RWPE2 (cell line): ENCODE measurements at places on chromosomes 5 and 9.

DNA sequence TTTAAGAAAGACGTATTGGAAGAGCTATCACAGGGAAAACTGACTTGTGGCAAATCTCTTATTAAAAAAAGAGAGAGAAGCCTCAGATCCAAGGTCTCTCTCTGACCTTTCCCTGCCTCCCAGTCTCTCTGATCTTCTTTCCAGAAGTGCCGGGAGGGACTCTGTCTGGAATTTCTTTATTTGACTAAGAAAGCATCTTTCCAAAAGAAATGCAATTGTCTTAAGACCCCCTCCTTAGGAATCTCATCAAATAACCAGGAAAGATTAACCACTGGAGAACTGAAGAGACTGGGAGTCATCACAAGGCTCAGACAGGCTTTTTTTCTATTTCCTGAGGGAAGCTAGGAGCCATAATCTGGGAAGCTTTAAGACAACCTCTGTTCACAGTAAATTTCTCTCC is 4.6 kb downstream of the C1QTNF3 start:
- DNase-seq = no peak

DNA sequence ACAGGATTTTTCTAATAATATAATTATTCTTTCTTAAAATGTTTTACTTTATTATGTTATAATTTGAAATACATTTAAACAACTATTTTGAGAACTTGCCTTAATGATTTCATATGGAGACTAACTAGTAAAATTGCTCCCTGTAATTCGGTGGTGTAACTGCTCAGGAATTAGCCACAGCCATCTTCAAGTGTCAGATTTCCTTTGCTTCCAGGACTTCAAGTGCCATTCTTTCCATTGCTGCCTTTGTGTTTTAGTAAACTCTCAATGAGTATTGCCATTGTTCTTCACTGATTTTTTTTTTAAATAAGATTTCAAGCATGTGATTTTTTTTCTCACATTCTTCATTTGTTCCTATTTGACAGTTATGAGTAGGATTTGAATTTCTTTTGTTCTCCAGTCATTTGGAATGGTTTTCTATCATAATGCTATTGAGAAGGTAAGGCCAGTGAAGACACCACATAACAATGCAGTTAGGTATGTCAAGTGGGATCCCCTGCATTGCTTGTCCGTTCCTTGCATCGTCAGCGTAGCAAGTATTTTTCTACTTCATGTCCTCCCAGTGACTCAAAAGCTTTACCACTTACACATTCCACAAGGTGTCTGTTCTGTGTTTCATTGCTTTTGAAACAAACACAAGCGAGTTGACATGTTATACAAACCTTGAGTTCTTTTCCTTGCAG is 83.7 kb downstream of the LNPEP start:
- DNase-seq = no peak

DNA sequence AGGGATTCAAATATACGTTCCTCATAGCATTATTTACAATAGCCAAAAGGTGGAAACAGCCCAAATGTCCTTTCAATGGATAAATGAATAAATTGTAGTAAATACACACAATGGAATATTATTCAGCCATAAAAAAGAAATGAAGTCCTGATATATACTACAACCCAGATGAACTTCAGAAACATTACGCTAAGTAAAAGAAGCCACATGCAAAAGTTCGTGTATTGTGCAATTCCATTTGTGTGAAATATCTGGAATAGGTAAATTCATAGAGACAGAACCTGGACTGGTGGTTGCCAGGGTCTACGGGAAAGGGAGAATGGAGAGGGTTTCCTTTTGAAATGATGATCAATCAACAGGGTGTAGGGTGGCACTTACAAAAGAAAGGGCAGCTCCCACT is 12.5 kb upstream of the ARSI start:
- no peak for DNase-seq

GRCh38 chr9:110130791-110131416 is 77.1 kb downstream of the C9orf152 start:
- no peak for DNase-seq

- DNase-seq = no peak
Measured at GRCh38 chr9:114580609-114581193, 6.9 kb upstream of the ATP6V1G1 start.

DNA sequence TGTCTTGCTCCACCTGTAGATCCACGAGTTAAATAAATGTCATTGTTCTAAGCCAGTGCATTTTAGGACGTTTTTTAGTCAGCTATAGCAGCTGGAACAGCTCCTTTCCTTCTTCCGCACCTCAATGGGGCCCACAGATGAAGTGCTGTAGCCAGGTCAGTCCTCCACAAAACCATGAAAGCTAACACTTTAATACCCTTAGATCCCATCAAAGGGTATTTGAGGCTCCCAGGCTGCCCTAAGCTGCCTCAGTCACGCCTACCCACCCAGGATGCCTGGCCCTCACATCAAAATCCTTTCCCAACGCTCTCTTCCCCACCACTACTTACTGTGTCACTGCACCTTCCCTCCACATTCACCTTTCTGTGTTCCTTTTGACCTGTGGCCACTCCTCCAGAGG is 44.1 kb upstream of the ACO1 start:
- DNase-seq = no peak

DNA sequence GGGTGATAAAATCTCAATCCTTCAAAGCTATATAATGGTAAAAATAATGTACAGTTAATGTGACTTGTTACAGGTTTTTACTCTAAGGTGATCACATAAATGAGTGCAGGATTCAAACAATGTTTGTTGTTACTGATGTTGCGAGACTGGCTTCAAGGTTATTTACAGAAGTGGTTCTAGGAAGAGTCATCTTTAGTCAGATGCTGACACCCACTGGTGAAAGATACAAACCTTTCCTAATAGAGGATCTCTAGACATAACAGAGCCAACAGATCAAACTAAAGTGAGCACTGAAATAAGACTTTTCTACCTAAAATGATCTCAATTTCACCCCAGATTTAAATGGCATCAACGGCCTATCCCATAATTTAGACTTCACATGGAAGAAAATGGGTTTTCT is 20.2 kb downstream of the ARSB start:
- no peak for DNase-seq

DNA sequence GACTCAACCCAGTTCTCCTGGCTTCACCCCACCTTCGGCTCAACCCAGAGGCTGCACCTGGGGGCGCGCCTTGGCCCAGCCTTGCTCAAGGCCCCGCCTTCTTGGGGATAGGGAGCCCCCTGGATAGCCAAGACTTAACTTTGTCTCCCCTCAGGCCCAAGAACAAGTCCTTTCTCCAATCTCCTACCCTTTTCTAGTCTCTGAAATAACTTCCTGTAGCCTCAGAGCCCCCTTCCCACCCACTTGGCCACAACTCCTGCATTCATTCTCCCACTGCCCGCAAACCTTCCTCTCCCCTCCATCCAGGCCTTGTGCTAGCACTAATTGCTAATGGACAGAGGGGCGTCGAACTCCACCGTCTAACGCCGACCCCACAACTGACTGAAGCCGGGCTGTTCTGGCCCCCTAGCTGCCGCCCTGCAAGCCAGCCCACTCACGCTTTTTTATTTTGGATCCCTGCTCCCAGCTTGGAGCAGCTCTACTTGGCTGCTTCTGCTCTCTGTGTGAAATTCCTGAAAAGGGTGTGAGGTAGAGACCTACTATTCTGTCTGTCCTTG is 579 bp upstream of the ASTN2 start:
- DNase-seq = no peak

GRCh38 chr9:134412298-134412711 is 86.0 kb downstream of the RXRA start:
- DNase-seq = no peak

- DNase-seq = no peak
Measured at GRCh38 chr9:114343471-114344187, 14.0 kb downstream of the ORM2 start.

GRCh38 chr9:128884164-128884563 is 2.2 kb downstream of the LRRC8A start:
- DNase-seq = no peak

DNA sequence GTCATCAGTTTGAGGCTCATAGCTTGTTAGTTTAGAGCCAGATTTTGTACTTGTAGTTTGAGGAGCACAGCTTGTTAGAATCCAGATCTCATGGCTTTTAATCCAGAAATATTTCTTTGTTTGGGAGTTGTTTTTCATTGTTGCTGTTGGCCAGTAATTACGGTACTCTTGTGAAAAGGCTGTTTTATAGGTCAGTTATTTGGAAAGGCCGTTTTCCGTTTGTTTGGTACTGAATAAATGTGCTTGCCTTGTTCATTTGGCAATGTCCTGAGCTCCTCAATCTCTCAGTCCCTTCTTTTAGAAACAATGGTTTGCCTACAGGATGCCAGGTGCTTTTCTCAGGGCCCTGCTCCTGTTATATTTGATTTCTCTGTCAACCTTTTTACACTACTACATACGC is 4.5 kb upstream of the MOB3B start:
- no peak for DNase-seq

- DNase-seq = no peak
Measured at GRCh38 chr5:88940713-88941112, 57.7 kb upstream of the MEF2C start.

DNA sequence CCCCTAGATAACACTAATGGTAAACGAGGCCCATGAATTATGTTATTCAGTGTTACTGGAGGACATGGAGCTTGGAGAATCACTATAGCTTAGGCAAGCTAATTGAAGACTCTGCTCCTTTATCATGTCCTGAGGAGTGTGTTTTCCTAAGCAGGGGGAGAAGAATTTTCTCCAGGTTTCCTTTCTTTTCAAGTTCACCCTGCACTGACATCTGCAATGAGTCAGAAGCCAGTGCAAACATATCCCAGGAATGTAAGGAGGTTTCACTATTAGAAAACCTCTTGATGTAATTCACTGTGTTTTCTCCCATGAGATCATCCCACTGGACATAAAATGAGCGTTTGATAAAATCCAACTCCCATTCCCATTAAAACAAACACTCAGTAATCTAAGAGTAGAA is 75.6 kb downstream of the DMRT2 start:
- no peak for DNase-seq

DNA sequence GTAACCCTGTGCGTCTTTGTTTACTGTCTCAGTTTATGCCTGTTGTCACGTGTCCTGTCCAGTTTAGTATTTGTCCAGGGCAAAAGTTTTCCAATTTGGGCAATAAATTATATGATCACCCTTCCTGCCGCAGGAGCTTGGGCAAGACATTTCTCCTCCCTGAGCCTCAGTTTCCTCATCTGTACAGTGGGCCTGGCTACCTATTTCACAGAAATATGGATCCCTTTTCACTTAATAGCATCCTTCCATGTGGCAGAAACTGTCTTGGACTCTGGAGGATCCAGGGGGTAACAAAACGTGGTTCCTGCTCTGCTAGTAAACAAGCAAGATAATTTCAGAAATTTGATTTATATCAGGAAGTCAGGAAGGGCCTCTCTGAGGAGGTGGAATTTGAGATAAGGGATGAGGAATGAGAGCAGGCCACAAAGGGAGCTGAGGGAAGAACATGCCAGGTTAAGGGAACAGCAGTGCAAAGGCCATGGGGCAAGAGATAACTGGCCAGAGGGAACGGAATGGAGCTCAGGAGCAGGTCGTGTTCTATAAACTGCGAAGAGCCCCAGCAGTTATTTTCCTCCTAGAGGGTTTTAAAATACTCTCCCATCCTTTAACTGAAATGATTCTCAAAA is 15.1 kb upstream of the PPARGC1B start:
- DNase-seq = no peak

GRCh38 chr5:175697846-175698245 is 40.0 kb downstream of the HRH2 start:
- peak; percentile 33 for DNase-seq

DNA sequence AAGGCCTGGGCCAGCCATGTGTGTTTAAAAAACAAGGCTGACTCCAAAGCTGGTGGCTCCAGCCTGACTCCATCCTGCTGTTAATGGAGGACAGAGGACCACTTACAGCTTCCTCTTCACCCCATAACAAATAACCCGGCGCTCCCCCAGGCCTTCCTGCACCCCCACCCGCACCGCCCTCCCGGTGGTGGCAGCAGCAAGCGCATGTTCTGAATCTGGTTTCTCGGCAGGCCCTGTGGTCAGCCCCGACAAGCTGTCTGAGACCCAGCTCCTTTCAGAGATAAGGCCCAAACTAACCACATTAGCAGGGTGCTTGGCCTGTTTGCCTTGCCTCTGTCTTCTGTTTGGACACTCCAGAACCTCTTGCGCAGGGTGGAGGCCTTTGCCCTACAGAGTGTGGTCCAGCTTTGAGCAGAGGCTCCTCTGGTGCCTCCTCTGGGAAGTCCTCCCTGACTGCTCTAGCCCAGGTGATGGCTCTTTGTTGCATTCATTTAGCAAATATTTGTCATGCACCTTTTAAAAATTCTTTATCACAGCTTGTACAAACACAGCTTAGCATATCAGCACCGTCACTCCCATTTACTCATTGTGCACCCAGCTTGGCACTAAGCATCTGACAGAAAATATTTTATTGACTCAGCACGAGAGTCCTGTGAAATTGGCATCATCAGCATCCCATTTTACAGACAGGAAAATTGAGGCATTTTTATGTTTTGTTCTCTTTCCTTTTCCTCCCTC is 78.4 kb downstream of the NDFIP1 start:
- no peak for DNase-seq

- DNase-seq = no peak
Measured at GRCh38 chr5:163727028-163727427, 221.6 kb downstream of the MAT2B start.

GRCh38 chr9:105281272-105281671 is 36.8 kb downstream of the SLC44A1 start:
- no peak for DNase-seq

- DNase-seq = no peak
Measured at GRCh38 chr9:14987858-14988257, 77.6 kb upstream of the FREM1 start.

GRCh38 chr9:880725-881124 is 39.2 kb downstream of the DMRT1 start:
- no peak for DNase-seq

DNA sequence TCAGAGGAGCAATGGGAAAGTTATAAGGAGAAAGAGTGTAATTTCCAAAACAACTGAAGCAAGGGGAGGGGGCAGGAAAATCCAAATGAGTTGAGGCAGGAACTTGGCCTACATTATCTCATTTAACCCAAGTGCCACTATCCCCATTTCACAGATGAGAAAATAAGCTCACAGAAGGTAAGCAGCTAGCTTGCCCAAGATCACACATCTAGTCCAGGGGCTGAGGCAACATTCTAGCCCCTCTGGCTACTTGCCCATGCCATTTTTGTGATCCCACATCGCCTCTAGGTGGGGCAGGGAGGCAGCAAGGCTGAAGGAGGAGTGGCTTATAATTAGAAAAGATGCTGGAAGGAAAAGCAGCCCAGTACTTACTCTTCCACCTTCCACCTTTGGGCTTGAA is 2.6 kb upstream of the PSIP1 start:
- no peak for DNase-seq

DNA sequence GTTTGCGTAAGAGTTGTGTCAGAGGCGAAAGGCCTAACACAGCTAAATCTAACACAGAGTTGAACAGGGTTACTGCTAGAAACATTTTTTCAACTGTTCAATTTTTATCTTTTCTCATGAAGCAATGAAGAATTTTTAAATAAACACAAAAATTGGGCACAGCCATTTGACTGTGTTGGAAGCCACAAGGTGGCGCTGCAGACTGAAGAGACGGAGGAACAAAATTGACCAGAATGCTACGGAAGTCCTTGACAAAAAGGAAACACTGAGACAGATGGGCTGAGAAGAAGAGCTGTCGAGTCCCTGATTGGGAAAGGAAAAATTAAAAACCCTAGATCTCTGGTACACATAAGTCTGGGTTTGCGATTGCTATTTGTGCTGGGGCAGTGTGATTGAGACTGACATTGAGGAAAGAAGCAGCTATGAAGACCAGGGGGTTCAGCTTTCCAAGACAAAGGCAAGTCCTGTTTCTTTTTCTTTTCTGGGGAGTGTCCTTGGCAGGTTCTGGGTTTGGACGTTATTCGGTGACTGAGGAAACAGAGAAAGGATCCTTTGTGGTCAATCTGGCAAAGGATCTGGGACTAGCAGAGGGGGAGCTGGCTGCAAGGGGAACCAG is at the start of gene PCDHB9:
PCDHB9 (plus strand) TSS at position 265 of the 616 bp plus-strand sequence; CDS start at position 423, 158 bp downstream.
- no peak for DNase-seq

- DNase-seq = no peak
Measured at GRCh38 chr9:120625222-120625621, 45.3 kb upstream of the CDK5RAP2 start.
